ENCODE measurements at places on chromosomes 2 and 18. TPM values are rescaled to one million over a fixed set of nuclear protein-coding genes. Genes with fewer than 3 reads are reported as not detected.

The RAD51AP2 gene
- total RNA-seq: 0.11 TPM

The LAMA3 gene
- 0.98 TPM for total RNA-seq

The RGPD3 gene
- 0.08 TPM for total RNA-seq

The MC5R gene
- total RNA-seq: 0.32 TPM

The TAF4B gene
- total RNA-seq: 13.9 TPM

The PDCL3 gene
- 23.4 TPM for total RNA-seq

The RAX gene
- total RNA-seq: not detected

The CRYGC gene
- total RNA-seq: not detected

The DSG2 gene
- total RNA-seq: 10.6 TPM
